ENCODE measurements at places on chromosomes 13 and 19.
A peak's percentile ranks its signal among the peaks of the same experiment; 100 is the strongest.

DNA sequence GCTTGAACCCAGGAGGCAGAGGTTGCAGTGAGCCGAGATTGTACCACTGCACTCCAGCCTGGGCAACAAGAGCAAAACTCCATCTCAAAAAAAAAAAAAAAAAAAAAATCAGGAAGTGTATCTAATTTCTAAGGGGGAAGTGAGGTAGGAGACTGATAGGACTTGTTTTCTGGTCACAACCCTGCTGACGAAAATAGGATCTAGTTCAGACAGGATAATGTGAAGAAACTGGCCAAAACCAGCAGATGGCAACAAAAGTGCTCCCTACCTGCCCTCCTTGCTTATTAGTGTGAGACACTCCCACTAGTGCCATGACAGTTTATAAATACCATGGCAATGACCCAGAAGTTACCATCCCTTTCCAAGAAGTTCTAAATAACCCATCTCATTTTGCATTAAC is 36.0 kb upstream of the KPNA3 start:
- DNase-seq, result no peak

DNA sequence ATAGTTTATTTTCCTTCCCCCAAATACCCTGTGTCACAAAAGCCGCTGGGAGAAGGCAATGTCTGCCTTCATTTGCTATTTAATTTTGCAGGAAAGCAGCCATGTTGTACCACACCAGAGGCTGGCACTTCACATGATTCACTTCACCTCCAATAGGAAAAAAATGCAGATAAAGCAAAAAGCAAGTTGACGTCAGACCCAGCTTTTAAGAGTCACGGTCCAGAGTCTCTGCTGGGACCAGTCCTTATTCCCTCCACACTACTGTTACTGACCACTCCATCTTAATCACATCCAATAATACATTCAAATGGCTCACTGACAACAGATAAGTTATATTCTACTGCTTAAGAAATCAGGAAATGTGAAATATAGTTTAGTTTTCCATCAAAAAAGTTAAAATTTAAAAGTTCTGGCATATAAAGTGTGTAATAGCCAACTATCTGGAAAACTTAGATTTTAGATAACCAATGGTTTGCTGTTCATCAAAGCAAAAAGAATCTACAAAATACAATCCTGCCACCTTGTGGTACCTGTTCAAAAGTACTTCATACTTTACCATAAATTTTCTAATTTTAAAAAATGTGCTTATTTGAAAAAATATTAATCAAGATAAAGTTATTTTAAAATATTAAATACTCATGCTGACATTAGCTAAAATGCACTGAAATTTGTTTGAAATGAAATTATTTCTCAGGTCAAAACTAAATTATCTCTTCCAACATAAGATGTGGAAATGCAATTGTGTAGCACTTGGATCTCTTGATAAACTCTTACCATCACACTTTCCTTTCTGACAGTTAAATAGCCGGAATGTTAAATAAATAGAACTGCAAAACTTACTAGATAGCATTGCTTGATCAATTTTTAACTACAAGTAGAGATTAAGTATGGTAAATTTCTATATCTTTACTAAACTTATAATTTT is 97.3 kb downstream of the SERP2 start:
- DNase-seq, result peak; percentile 36

GRCh38 chr19:57648331-57649003 is 15.5 kb downstream of the ZNF211 start:
- no peak for DNase-seq

DNA sequence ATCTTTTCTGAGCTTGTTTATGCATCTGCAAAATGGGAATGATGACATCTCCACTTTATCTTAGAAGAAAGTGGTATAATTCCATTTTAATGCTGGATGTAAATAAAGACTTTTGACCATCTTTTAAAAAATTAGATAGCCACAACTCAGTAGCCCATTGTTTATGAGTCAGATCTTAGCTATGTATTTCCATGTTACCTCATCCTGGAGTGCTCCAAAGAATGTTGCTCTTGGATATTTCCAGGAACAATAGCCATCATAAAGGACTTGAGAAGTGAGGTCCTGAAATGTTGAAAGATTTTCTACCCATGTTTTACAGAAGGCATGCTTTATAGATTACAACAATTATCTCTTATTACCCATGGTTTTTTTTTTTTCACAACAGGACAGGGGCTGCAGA is 229.3 kb upstream of the EDNRB start:
- DNase-seq, result peak; percentile 92

GRCh38 chr19:16814526-16815100 is 14.6 kb upstream of the SIN3B start:
- no peak for DNase-seq

DNA sequence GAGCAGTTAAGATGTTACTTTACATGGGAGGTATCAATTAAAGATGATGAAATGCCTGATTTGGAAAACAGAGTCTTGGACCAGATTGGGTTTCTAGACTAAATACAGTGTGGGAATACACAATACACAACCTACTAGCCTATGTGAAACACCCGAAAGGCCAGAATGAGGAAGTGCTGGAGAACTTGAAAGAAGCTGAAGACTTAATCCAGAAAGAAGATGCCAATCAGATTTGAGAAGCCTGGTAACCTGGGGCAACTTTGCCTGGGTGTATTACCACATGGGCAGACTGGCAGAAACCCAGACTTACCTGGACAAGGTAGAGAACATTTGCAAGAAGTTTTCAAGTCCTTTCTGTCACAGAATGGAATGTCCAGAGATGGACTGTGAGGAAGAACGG is 43.2 kb downstream of the N4BP2L1 start:
- DNase-seq, result no peak

GRCh38 chr19:30204721-30205120 is 167.5 kb upstream of the ZNF536 start:
- no peak for DNase-seq

GRCh38 chr13:96450326-96451020 is 360.6 kb downstream of the HS6ST3 start:
- no peak for DNase-seq

DNA sequence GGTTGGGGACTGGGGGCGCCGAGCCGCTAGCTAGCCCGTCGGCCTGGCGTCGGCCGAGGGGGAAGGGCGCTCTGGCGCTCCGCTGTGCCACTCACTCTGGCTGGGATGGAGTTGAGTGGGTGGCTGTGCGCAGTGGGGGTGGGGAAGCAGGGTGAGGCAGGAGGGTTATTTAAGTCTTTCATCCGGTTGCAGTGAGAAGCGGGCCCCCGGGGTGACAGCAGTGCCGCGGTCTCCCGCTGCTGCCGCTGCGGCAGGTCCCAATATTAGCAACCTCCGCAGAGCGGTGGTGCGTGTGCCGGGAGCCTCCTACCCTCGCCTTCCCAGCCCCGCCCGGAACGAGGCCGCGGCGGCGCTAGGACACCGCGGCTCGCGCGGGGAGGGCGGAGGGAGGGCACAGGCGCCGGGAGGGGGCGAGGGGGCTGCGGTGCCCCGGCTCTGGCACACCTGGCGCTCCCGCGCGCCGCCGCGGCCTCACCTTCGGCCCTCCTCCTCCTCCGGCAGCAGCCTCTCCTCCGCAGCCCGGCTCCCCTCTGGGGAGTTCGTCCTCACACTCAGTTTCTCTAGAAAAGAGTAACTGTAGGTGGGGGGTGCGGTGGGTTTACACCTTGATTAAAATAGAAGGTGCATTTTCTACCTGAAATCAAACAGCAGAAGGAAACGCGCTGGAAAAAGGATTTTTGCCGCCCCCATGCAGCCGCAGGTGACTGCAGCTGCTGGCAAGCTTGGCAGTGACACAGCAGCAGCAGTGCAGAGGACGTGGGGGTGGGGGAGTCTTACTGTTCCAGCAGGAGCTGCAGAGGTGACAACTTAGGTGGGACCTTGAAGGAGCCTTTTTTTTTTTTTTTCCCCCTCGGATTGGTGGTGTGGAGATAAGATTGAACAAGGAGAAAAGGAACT is 4.5 kb downstream of the FGF9 start:
- no peak for DNase-seq

DNA sequence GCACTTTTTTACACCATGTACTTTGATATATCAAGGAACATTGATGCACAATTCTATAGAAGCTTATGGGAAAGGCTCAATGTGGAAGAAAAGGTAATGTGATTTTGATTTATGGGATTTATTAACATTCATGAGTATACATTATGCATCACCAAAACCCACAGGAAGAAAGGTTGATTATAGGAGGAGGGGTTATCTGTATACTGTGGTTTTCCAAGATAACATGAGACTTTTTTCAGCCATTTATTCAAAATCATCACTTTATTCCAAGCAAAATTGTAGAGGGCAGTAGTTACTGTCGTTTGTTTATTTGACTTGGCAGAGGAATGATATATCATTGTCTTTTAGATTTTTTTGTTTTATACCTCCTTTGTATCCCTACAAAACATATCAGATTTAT is 54.9 kb downstream of the WDFY2 start:
- DNase-seq, result no peak

DNA sequence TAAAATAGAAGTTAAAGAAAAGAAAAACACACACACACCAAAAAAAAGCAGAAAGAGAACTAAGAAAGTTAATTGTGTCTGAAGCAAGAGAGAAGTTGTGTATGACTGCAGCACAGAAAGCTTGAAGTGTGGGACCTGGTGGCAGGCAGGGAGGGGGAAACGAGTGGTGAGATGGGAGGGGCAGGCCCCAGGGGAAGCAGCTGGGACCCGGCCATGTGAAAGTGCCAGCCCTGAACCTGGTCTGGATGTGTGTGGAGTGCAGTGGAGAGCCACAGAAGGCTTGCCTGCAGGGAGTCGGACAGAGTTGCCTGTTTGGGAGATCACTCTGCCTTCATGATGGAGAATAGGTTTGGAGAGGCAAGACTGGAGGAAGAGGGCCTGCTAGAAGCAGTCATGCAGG is 199.0 kb downstream of the GGACT start:
- no peak for DNase-seq

- DNase-seq, result no peak
Measured at GRCh38 chr13:103243495-103243894, 177.3 kb upstream of the SLC10A2 start.
